ENCODE measurements at places on chromosomes 4 and X. TPM values are rescaled to one million over a fixed set of nuclear protein-coding genes. Genes with fewer than 3 reads are reported as not detected.
A peak's percentile ranks its signal among the peaks of the same experiment; 100 is the strongest.

DNA sequence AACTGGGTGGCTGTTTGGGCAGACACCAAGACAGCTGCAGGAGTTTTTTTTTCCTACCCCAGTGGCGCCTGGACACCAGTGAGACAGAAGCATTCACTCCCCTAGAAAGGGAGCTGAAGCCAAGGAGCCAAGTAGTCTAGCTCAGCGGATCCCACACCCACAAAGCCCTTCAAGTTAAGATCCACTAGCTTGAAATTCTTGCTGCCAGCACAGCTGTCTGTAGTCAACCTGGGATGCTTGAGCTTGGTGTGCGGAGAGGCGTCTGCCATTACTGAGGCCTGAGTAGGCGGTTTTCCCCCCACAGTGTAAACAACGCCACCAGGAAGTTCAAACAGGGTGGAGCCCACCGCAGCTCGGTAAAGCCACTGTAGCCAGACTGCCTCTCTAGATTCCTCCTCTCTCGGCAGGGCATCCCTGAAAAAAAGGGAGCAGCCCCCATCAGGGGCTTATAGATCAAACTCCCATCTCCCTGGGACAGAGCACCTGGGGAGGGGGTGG, 171.4 kb downstream of the ARHGEF9 start:
- no peak for DNase-seq

- DNase-seq, result no peak
Observed at GRCh38 chr4:1749826-1750225, 28.5 kb downstream of the TACC3 start.

The SPANXN3 gene
- total RNA-seq, result not detected

- DNase-seq, result no peak
Observed at GRCh38 chr4:114694770-114695169, 96.2 kb downstream of the UGT8 start.

- no peak for DNase-seq
Observed at GRCh38 chrX:154592505-154592904, 7.6 kb downstream of the CTAG1A start.

The RRH gene
- total RNA-seq, result not detected

- no peak for DNase-seq
Observed at GRCh38 chrX:11439846-11440245, 146.6 kb downstream of the AMELX start.

The HHIP gene
- 0.10 TPM for total RNA-seq

GRCh38 chr4:99205153-99205979, 13.7 kb downstream of the ADH6 start:
- no peak for DNase-seq

DNA sequence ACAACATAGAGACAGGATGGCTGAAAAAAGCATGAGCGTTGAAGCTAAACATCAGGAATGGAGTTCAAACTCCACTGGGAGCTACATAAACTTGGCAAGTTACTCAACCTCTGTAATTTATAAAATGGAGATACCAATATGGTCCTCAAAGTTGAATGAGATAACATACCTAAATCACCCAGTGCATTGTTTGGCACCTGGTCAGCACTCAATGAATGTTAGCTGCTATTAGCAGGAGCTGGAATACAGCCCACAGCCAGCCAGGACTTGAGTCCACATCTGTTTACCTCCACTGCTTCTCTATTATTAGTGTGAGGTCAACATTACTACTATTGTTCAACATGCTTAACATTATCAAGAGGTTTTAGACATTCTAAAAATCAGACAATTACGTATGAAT, 97.9 kb downstream of the NR3C2 start:
- DNase-seq, result no peak

- no peak for DNase-seq
Observed at GRCh38 chr4:176238157-176238610, 30.8 kb downstream of the ASB5 start.

- DNase-seq, result no peak
Observed at GRCh38 chr4:4791299-4792111, 68.0 kb upstream of the MSX1 start.

DNA sequence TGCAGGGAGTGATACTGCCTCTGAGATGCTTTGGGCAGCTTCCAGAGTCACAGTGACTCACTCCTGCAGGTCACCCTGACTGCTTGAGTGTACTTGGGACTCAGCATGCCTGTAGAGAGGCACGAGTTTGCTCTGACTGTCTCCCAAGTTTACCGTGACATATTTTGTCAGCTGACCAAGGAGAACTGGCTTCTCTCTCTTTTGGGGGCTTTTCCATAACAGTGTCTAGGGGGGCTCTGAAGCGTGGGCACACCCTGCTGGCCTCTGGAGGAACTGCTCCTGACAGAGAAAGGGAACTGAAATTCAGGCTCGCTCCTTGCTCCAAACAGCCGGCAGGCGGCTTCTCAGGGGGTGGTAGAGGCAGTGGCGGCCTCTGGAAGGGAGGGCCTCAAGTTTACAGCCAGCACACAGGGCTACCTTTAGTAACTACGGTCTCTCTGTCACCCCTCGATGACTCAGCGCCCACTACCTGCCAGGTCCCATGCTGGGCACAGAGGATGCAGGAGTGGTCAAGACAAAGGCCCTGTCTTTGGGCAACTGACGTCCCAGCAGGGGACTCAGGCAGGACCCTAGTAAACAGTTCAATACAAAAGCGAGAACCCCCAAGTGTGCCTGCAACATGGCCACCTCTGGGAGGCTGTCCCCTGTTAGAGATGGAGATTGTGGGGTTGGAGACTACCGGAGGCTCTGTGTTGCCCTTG, 17.8 kb downstream of the ZNF185 start:
- DNase-seq, result no peak

DNA sequence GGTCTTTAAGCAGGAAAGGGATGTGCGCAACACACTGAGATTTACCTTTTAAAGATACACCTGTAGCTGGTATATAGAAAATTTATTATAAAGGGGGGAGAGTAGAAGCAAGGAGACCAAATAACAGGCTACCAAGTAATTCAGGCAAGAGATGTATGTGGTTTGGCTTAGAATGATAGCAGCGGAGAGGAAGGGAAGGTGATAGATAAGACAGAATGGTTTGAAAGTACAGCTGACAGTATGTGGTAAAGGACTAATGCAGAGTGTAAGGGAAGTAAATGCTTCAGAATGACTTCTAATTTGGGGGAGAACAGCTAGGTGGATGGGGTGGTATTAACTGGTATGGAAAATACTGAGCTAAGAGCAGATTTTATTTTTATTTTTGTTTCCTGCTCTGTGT, 308.9 kb downstream of the ANTXR2 start:
- DNase-seq, result no peak

DNA sequence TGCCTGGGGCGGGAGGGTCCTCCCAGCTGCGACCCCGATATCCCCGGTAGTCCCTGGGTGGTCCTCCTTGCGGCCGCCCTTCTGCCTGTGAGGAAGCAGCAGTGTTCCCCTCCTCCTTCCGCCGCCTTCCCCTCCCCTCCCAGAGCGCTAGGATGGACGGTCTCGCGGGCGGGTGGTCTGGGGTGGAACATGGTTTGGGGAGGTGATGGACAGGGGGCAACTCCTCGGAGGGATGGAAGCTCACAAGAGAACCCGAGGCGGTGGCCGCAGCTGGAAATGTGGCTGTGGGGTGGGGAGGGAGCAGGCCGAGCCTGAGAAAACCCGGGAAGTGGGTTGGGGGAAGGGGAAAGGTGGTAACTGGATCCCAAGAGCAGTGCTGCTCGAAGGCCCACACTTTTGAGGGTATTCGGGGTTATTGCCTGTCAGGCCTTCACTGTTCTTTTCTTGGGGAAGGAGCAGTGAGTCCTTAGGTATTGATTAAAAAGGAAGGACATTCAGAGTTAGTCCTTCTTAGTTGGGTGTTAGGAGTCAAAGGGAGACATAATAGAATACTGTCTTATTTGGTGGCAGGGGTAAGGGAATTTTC, 581 bp downstream of the UBE2K start:
- DNase-seq, result peak; percentile 82

GRCh38 chr4:113908829-113909228, 70.6 kb downstream of the ARSJ start:
- DNase-seq, result no peak

GRCh38 chrX:46465203-46465602, 80.0 kb downstream of the ZNF674 start:
- no peak for DNase-seq

DNA sequence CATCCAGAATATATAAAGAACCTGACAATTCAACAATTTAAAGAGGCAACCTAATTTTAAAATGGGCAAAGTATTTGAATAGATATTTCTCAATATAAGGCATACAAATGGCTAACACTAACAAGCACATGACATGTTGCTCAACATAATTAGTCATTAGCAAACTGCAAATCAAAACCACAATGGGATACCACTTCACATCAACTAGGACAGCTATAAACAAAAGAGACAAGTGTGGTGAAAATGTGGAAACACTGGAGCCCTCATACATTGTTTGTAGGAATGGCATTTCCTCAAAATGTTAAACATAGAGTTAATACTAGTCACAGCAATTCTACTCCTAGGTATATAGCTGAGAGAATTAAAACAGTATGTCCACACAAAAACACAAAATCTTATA, 96.7 kb downstream of the CORIN start:
- DNase-seq, result no peak

- no peak for DNase-seq
Observed at GRCh38 chrX:8629871-8630270, 102.1 kb downstream of the ANOS1 start.

DNA sequence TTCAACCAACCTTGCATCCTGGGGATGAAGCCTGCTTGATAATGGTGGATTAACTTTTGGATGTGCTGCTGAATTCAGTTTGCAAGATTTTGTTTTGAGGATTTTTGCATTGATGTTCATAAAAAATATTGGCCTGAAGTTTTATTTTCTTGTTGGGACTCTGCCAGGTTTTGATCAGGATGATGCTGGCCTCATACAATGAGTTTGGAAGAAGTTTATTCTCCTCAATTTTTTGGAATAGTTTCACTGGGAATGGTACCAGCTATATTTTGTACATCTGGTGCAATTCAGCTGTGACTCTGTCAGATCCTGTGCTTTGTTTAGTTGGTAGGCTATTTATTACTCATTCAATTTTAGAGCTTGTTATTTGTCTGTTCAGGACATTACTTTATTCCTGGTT, 340.3 kb upstream of the TRAM1L1 start:
- no peak for DNase-seq

GRCh38 chrX:75115707-75116413, 40.2 kb downstream of the ABCB7 start:
- DNase-seq, result no peak
